ENCODE measurements at places on chromosomes 2 and 18.

DNA sequence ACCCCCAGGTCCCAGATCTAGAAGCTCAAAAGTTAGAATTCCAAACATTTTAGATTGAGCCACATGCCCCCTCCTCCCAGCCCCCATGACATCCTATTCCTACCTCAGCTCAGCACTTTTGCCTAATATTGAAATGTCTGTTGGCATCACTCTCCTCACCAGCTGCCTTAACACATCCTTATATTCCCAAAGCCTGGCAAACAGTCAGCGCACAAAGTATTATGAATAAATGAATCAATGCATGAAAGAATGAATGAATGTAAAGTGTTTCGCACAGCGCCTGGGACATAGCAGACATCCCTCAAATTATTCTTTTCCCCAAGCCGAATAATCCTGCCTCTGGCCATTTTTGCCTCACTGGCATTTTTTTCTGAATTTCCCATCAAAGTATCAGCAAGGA is 175.8 kb downstream of the TNS1 start:
- no peak for DNase-seq

DNA sequence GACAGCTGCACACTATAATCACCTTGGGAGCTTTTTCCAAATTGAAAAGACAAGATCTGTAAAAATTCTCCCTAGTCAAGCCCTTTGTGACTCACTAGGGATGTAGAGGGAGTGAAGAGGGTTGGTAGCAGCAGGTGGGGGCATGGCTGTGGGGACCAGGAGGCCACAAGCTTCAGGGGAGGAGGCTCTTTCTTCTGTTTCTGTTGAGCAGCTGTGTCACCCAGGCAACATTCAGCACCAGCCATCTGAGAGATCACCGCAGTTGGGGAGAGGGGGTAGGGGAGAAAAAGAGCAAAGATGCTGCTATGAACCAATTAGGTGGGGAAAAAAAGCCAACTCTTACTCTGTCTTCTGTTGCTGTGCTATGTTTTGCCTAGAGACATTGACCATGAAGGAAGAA is 352.3 kb upstream of the MEIS1 start:
- no peak for DNase-seq

DNA sequence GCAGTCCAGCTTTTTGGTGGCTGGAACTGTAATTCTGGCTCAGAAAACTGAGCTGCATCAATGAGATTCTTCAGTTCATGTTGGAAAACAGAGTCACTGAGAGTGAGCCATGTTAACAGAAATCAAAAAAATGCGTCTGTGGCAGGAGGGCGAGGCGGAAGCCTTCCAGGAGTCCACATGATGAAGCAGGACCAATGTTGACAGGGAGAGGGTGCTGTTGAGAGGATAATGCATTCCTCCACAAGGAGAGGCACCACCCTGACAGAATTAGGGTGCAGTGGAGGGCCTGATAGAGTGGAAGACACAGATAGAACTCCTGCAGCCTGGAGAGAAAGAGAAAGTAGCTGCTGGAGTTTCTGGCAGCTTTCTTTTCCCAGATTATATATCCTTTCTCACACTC is 111.5 kb downstream of the MGAT5 start:
- DNase-seq: no peak

DNA sequence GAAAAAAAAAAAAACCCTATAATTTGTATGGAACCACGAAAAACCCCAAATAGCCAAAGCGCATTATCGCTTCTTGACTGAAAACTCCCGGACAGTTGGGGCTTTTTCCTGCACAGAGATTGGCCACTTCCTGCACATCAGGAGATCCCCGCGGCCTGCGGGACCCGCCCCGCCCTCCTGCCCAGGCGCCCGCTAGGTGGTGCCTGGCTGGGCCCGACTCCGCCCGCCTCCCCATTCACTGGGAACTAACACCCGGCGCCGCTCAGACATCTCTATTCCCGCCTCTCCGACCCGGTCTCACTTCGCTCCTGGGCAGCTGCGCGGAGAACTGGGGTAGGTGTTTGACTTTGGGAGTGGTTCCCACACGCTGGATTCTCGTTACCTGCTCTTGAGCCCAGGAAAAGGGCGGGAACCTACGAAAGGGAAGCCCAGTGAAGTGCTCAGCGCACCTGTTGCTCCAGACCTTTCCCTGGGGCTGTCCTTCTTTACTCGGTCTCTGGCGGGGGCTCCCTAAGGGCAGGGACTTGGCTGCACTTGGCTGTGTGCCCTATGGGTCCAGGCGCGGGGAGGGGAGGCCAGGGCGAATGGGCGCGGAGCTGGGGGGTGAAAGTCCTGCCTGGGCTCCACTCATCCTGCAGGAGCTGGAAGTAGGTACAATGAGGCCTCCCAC is at the start of gene HMSD:
Gene HMSD, plus strand, starts transcription at position 234 of the 670 bp plus-strand sequence. CDS start 4,155 bp downstream, outside the sequence.
- peak; percentile 89 for DNase-seq

- DNase-seq: no peak
Measured at GRCh38 chr18:27797484-27797883, 379.4 kb downstream of the CDH2 start.

DNA sequence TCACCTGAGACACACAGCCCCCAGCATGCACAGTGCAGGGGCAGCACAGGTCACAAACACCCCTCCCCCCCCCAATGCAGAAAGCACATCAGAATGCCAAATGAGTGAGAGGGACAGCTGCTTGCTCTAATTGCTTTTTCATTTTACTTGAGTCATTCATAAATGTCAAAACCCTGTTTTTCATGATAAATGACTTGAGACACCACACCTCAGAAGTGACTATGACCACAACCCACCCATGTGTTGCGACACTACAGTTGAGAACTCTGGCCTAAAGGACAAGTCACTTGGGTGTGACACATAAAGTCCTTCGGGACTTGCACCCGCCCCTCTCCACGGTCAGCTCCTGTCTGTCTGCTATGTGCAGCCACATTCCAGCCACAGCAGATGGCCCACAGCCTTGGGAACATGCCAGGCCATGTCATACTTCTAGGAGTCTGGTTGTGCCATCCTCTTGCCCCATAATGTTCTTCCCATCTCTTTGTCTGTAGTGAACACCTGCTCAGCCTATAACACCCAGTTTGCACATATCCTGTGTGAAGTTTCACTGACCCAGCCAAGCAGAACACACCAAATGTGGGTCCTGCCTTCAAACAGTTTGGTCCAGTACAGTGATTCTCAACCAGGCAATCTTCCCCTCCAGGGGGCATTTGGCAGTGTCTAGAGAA is 30.2 kb upstream of the RIOK3 start:
- DNase-seq: peak; percentile 58

GRCh38 chr18:42635378-42636048 is 480.0 kb downstream of the RIT2 start:
- DNase-seq: peak; percentile 6

DNA sequence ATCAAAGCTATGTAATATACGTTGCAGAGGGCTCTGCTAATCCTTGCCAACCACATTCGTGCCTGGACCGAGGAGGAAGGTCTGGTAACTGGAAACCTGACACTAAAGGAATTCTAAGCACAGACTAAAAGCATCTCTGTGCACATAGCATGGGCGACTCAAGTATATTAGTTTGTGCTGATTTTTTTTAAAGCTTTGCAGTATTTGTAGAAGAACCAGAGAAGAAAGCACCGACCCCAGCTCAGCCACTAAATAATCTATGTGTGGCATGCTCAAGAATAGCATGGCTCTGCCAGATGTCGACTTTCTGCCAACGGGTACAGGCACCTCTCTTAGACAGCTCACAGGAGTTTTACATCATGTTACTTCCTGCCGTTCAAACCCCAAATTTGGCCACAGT is 73.2 kb upstream of the NRP2 start:
- no peak for DNase-seq

GRCh38 chr2:128036748-128037607 is 9.1 kb upstream of the SAP130 start:
- DNase-seq: no peak

DNA sequence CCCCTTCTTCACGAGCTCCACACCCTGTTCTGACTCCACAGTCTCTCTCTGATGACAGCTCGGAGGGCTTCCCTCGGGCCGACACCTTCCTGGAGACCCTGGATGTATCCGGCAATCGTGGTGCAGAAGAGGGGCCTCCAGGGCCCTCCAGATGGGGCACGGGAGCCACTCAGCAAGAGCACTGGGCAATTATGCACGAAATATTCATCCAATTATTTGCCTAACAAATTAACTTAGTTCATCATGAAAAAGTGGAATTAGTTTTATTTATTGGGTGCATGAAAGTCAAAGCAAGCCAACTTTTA is 277.3 kb upstream of the HDAC4 start:
- DNase-seq: no peak

DNA sequence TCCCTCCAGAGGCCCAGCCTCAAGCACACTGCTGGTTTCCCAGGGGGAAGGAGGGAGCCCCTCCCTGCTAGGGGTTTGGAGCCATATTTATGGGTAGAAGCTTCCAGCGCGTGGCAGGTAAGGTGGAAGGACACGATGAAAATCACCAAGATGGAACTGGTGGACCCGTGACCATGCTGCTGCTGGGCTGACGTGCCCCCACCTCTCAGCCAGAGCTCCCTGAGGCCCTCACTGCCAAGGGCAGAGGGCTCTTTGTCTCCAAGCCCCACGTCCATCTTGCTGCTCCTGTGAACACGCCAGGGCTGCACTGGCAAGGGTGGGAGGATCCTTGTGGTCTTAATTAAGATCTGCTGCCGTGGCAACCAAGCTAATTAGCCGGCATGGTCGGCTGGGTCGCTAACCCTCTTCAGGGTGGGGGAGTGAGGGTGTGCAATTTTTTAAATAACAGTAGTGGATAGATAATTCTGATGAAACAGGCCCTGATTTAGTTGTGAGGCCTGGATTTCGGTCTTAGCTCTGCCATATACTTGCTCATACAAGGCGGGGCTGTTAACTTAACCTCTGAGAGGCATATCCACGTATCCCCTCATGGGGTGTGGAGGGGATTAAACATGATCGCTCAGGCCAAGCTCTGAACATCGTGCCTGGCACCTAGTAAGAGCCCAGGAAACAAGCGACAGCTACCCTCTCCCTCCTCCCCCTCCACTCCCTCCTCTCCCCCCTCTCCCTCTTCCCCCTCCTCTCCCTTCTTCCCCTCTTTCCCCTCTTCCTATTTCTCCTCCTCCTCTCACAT is 232.8 kb downstream of the CELF4 start:
- DNase-seq: no peak

DNA sequence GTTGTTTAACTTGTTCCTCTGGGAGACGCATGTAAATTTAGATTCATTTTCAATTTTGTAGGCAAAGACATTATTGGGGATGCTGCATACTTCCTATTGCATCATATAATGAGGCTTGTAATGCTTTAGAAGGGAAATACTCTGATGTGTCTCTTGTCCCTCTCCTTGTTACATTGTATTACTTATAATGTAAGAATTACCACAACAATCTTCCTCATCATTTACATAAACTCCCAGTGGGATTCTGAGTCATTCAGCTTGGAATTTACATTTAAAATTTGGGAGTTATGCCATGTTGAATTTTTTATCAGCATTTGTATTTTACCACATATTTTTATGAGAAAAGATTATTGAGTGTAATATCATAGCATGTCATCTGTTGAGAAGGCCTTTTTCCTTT is 963.4 kb upstream of the NRXN1 start:
- DNase-seq: no peak
